ENCODE measurements at places on chromosomes 7 and 10.

DNA sequence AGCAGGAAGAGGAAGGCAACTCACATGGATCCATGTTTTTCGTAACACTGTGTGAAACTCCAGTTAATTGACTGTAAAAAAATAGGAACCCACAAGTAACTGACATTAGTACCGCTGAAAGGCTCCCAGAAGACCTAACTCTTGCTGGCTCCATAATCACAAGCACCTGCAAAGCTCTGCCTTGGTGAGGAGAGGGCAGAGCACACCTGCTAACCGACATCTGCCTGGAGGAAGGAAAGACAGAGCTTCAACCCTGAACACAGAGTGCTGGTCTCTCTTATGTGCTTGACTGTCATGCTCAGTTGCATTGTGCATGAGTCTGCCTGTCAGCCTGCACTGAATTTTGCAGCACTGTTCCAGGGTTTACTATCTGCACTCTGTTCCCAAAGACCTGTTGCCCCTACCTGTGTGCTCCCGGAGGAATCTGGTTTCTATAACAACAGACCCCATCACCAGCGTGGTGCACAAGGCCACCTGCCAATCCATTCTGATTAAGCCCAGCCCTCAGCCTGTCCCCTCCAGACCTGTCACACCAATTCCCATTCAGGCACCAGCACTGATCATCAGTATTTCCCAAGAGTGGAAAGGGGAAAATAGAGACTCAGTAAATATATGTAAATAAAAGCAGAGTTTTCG is 63.1 kb upstream of the ANKRD1 start:
- peak; percentile 30 for DNase-seq

DNA sequence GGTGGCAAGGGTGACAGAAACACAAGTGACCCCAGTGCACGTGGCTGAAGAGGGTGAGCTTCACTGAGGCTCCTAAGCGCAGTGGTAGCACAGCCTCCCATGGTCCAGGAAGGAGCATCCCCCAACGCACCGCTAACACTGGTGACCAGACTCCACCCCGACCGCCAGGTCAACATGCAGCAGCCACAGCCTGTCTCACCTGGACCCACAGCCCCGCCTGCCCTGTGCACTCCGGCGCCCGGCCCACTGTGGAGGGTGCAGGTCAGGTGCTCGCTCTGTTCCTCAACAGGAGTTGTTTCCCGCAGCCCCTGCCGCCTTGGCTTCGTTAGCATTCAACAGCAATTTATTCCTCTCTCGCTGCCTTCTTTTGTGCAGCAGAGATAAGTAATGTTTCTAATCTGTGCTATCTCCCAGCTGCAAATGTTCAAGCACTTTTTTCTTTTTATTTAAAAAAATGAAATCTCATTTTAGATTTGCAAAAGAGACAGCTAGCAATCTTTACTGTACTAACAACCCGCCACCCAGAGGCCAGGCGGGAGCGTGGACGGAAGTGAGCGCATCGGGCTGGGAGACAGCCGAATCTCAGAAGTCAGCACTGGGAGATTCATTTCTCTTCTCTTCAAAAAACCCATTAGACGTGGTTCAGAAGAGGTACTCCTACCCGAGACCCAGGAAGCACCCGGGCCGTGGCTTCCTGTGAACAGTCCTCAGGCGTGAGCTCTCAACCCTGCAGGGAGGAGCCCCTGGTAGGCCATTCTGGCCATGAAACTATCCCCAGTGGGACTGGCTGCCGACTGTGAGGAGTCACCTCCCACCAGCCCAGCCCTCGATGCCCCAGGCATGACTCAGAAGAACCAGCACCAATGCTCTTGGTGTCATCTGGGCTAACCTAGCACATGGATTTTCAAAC is 133.4 kb downstream of the MAD1L1 start:
- DNase-seq, result peak; percentile 44

DNA sequence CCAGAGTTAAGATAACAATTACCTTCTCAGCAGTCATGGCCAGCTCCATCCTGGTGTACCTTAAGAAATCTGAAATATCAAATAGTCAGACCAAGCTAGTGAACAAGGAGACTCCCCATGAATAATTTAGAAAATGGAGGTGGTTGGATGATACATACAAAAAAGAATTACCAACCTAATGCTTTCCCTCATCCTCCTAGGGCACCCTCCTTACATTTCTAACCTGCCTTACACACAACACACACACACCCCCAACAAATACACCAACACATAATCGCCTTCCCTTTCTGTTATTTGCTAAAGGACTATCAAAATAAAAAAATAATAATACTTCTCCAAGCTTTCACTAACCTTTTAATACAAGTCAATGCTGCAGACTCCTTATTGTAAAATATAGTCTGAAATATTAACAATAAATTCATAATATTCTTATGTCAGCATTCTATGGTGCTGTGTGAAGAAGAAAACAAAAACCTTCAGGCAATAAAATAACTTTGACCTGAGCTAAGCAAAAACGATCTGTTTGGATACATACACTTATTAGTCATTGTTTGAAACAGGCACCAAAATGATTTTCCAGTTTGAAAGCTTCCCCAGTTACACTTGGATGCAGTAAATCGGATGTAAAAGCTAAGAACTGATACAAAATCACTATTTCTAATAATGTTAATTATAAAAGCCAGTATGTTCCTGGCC is 3.4 kb downstream of the TWIST1 start:
- DNase-seq, result no peak

- DNase-seq, result no peak
Measured at GRCh38 chr10:124380256-124380995, 38.3 kb downstream of the OAT start.

GRCh38 chr7:47344171-47344955 is 237.5 kb downstream of the TNS3 start:
- DNase-seq, result no peak

Measured in NCI-H510A treated with DMSO at 0.1 percent for 48 hours (cell line).